ENCODE measurements at places on chromosomes 7 and 10.

DNA sequence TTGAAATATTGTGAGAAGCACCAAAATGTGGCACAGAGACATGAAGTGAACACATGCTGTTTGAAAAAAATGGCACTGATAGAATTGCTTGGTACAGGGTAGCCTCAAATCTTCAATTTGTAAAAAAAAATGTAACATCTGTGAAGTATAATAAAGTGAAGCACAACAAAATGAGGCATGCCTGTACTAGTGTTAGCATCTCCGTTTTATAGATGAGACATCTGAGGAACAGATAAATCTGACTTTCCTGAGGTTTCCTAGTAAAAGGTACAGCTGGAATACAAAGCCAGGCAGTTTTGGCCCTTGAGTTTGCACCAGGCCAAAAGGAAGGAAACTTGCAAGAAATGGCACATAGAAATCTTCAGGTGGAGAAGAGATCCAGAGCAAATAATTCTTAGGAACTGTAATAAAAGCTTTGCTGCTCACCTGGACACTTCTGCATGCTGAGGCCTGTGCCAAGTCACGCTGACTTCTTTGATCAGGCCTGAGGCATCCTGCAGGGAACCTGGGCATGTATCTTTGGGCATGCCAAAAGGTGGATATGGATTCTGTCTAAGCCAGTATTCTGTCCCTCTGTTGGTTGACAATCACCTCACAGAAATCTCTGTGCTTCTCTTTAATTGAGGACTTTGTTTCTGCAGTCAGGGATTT lies 251.5 kb upstream of the PLPP4 start:
- DNase-seq: no peak

GRCh38 chr10:24346877-24347519 lies 138.1 kb downstream of the KIAA1217 start:
- no peak for DNase-seq

DNA sequence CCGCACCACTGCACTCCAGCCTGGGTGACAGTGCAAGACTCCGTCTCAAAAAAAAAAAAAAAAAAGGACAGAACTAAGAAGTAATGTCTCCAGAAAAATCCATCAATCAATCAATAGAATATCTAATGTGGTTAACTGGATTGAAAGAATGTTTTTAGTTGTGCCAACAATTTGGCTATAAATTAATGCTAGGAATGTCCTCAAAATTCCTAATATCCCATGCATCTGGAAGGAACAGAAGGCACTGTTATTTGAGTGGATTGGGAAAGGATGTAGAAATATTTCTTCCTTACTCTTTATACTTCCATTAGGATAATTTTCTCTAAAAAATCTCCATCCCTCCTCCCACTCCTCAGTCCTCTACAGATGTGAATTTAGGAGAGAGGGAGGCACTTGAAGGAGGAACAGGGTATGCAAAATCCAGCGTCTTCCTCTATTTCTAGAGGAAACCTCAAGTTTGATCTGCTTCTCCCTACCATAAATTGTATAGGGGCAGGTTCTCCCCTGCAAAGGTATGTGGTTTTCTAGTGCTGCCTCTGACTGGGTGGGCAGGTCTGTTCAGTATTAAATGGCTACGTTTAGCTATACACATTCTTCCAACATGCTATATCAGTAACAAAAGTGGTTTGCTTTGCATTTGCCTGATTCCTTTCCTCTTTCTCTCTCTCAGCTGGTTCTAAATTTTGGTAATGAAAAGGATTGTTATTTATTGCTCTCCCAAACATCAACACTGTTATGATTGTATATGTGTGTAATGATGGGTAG lies 54.1 kb downstream of the RNLS start:
- DNase-seq: no peak

DNA sequence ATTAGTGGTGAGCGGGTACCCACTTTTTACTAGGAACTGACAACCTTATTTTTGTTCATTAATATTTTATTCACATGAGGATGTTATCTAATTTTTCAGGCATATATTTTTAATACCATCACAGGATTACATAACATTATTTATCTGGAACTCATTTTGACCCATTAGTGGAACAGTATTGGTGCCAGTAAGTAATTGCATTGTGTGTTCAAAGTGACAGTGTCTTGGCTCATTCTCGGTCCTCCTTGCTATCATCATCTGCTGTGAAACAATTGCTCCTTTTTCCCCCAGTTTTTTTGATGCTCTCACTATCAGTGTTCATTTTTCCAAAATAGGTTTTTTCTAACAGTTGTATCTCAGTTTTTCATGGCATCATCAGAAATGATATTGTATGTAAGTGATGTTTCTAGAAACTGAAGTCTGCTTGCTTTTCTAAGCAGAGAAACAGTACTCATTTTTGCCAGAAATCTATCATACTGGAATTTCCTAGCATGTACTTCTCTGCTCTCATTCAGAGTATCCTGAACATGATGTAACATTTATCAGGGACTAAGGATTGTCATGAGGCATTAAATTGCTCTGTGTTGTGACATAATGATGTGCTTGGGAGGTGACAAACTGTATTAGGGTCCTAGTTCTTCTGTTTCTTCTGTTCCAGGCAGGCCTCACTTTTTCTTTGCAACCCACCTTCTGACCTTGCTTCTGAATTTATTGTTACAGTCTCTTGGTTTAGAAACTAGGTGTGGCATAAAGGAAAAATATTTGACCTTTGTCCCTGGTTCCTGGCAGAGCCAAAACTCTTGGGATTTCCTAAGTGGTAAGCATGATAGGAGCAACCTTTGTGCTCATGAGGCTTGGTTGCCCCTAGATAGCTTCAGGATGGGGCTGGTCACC lies 4.2 kb downstream of the NUB1 start:
- no peak for DNase-seq

DNA sequence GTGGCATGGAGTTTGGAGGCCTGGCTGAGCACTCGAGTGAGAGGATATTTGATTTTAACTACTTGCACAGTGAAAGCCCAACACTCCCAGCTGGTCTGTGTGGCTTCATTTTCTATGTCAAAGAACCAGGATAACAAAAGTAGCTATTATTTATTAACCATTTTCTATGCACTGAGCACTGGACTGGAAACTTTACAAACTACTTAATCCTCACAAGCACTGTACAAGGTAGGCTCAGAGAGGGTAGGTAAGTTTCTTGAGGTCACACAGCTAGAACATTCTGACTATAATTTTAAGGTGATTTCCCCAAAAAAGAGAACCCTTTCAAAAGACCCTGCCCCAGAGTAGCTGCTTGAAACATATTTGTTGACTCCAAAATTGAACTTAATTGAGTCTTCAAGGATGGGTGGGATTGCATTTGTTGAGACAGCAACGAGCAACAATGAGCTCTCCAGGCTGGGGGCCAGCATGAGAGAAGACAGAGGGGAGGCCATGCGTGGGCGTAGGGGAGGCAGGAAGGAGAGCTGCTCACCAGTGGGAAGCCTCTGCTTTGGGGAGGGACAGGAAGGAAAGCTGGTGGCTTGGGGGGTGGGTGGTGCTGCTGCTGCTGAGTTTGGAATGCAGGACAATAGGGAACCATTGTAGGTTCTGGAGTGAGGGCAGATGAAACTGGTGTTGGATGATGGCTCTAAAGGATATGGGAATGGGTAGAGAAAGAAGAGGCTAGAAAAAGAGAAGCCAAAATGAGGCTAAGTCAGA lies 31.5 kb downstream of the FAM241B start:
- DNase-seq: no peak

GRCh38 chr10:26797340-26797739 lies 63.4 kb downstream of the ABI1 start:
- no peak for DNase-seq

- no peak for DNase-seq
Measured at GRCh38 chr7:116952635-116953371, 498 bp upstream of the ST7 start.

- no peak for DNase-seq
Measured at GRCh38 chr10:68526634-68527307, 552 bp downstream of the SLC25A16 start.

GRCh38 chr10:132336919-132337407 lies 5.0 kb downstream of the LRRC27 start:
- DNase-seq: no peak

GRCh38 chr7:100384628-100385294 lies 11.5 kb downstream of the PILRA start:
- DNase-seq: no peak

DNA sequence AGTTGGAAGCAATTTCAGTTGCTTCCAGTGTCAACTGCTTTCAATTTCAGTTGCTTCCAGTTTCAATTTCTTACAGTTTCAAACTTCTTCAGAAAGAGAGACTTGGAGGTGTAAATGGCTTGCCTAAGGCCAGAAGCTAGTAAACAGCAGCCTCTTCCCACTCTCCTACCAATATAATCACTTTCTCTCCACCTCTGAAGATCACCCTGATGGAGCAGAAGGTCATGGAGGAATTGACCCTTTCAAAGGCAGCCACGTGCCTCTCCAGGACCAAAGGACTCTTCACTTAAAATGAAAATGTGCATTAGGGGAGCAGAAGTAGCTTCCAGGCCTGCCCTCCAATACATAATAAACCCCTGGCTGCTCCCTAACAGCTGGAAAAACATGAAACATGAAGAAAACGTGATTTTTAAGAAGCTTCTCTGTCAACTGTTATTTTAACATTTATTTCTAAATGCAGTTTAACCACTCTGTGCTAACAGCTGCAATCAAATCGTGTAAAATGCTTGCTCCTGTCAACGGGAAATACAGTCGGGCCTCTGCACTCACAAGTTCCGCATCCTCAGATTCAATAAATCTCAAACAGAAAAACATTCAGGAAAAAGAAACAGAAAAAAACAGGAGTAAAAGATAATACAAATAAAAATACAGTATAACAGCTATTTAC lies 1020.6 kb downstream of the XPNPEP1 start:
- no peak for DNase-seq

- DNase-seq: no peak
Measured at GRCh38 chr10:91797048-91797690, 1.1 kb upstream of the TNKS2 start.

DNA sequence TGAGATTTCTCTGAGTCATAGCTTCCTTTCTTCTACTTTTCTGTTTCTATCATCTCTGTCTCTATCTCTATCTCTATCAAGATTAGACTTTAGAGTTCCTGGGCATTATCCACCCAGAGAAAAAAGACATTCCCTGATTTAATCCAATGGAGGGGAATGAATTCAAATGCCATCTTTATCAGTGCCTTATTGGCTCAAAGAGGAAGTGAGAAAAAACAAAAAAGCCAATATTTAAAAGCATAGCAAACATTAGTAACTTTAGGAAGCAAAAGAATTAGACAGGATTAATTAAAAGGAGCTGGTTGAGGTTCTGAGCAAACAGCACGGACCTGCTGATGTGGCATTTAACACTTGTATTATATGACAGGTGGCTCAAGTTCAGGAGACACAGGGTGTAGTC lies 736.5 kb downstream of the REEP3 start:
- no peak for DNase-seq

DNA sequence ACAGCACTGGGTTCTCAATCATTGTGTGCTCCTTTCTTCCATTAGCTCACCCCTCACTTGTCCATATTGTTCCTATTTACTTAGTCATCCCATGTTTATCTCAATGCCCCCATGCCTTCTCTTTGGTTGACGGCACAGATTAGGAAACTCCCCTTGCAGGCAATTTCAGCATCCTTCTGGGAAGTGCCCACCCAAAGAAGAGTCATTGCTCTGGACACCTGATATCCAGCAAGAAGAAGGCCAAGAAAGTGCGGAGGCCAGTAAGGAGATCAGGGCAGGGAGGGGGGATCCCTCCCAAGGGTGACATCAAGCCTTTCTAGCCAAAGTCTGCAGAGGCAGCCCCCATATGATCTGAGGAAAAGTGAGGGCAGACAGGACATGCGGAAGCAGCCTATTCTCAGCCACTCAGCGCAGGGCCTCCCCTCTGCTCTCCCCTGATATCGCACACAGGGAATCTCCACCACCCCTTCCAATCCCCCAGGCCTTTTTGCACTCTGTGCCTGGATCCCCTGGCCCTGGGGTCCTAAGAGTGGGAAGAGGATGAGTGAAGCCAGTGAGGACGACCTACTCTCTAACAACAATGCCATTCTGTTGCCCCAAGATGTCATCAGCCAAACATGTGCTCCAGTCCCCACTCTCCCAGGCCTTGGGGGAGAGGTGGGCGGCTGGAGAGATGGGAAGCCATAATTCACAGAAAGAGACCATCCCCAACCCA lies 1.8 kb downstream of the TRPV6 start:
- DNase-seq: no peak

GRCh38 chr7:67056683-67057082 lies 60.0 kb downstream of the TYW1 start:
- no peak for DNase-seq

- DNase-seq: no peak
Measured at GRCh38 chr10:81135851-81136250, 598.1 kb downstream of the SH2D4B start.

- DNase-seq: no peak
Measured at GRCh38 chr7:138565451-138566114, 105.5 kb downstream of the TRIM24 start.

GRCh38 chr10:2817940-2818636 lies 249.3 kb upstream of the PFKP start:
- DNase-seq: no peak

DNA sequence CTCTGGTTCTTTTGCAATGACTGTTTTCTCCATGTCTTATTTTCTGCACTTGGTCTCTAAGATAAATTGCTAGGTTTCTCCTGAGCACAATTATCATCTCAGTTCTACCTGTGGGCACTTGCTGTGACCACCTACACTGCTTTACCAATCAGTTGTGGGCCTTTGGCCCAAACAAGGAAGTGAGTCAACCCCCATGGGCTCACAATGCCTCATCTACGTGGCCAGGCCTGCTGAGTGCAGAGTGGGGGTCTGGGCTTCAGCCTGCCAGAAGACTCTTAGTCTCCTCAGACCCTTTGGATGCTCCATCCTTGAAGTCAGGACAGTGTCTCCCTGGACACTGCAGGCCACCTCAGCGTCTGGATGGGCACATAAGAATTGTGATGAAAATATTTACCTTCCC lies 20.3 kb downstream of the SCART1 start:
- no peak for DNase-seq

- no peak for DNase-seq
Measured at GRCh38 chr7:21690705-21691104, 147.9 kb downstream of the DNAH11 start.

DNA sequence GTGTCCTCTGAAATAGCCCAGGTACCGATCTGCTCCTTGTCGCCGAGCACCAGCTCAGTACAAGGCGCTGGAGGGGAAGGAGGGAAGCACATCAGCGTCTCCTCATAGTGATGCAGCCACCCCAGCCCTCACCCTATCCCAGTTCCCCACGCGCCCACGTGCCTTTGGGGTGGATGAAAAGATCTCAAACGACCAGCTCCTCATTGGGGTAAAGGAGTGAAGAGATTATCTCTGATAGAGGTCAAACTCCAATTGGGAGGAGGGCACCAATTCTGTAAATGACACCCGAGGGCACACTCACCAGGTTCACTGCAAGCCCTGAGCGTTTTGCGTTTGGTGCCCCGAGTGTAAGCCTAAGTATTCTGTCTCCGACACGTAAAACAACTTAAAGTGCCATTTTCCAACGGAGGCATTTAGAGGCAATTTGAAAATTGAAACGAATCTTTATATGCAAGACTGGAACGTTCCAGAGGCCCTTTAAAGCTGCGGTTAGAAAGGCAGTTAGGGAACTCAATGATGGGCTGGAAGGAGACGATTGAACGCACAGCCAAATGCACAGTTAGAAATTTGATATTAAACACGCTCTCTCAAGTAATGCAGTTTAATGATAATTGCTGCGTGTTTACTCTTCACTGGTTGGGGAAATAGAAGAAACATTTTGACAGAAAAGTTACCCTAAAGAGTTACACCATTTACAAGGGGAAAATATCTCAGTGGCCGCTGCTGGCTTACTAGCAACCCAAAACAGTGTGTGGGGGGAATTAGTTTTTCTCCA lies 8.9 kb upstream of the EMX2 start:
- no peak for DNase-seq
